NCI-H345 (cell line): ENCODE measurements at places on chromosomes 3 and 15.

DNA sequence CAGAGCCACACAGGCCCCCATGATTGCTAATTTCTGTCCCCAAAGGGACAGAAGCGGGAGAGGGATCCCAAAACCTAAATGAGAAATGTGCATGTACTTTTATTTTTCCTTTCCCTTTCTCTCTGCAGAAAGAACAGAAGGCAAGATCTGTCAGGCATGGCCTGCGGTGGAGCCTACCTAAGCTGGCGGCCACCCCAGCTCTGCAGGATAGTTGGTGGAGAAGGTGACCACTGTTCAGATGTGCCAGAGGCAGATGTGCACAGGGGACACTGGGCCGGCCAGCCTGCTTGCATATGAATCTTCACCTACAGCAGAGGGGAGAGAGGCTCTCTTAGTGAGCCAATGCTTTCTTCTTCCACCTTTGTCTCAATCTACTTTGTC is 2.1 kb upstream of the AMOTL2 start:
- DNase-seq: no peak

- DNase-seq: no peak
Measured at GRCh38 chr15:76936671-76937070, 5.1 kb downstream of the RCN2 start.

GRCh38 chr3:121722411-121722810 is 27.1 kb downstream of the GOLGB1 start:
- no peak for DNase-seq

DNA sequence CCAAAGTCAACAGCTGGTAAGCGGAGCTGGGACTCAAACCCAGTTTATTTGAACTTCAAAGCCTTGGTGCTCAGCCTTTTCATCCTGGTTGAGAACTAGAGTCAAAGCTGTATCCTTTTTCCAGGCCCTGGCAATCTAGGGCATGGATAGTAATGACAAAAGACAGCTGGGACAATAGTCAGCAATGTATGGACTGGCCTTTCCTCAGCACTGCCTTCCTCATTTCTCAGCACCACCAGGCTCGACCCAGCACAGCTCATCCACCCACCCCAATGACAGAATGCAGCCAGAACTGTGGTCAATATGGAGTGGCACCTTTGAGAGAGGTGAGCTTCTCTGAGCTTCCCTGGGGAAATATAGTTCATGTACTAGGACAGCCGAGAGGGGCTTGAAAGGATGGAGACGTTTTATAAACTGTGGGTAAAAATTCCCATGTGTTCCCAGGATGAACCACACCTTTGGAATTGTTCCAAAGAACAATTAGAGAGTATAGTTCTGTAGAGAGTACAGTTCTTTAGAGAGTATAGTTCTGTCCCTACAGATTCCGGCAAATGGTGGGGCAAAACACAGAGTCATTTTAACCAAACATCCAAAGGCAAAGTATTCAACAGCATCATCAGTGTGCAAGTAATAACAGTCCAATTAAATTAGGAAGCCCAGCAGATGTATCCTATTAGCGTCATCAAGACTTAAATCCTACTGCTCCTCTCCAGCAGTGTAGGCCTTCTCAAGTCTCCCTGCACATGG is 30.2 kb upstream of the IREB2 start:
- no peak for DNase-seq

DNA sequence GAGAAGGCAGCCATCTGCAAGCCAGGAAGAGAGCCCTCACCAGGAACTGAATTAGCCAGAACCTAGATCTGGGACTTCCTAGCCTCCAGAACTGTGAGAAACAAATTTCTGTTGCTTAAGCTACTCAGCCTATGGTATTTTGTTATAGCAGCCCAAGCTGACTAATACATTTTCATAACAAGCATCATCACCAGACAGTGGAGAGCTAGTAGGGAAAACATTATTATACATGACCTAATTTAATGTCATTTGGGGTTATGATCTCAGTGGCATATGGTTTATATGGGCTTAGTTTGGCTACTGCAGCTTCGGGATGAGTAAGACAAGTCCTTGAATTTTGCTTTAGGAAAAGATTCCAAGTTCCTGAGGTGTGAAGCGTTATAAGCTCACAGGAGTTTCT is 35.6 kb downstream of the LNP1 start:
- DNase-seq: no peak

DNA sequence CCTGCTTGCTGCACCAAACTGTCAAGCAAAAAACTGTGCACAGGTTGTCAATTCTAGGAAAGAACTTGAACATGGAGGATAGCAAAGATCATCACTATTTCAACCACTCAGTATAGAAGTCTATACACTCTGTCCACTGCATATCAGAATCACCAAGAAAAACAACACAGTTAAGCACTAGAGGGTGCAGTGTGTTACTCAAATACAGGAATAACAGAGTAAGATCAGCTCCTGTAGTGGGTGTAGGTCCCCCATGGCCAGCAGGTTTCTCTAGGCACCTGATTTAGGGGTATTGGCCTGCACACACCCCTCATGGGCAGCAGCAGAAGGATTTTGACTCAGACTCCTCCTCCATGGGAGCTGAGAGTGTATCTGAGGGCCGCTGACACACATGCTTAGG is 464.1 kb downstream of the EPHA6 start:
- DNase-seq: no peak

DNA sequence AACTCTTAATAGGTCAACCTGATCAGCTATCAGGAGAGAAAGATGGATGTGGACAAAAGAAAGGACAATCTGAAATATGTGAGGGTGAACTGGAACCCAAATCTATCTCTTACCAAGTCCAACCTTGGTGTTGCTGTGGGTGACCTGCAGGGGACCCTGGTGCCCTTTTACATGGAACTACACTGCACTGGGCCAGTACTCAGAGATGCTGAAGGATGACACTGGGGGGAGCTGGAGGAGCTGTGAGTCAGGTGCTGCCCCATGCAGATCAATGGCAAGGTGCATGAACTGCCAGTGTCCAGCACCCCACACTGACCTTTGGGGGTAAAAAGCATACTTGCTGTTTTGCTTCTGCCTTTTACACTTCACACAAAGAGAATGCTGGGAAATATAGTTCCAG is 55.6 kb upstream of the TBC1D5 start:
- no peak for DNase-seq

GRCh38 chr3:90132197-90132596 is 1024.8 kb downstream of the EPHA3 start:
- DNase-seq: no peak

- no peak for DNase-seq
Measured at GRCh38 chr15:67747921-67748320, 77.4 kb upstream of the SKOR1 start.

DNA sequence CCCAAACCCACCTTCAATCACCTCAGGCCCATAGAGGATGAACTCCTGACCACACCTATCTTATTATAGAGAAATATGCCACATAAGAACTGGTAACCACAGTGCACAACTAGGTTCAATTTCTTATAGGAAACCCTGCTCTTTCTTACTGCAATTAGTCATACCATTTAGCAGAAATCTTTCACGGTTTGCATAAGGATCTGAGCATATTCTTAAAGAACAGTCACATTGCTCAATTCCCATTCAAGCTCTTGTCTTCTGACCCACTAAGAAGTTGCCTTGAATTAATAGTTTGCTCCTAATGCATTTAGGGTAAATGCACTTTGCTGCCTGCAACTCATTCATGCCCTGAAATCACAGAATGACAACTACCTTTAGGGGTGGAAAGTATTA is 9.2 kb downstream of the ERC2 start:
- no peak for DNase-seq

DNA sequence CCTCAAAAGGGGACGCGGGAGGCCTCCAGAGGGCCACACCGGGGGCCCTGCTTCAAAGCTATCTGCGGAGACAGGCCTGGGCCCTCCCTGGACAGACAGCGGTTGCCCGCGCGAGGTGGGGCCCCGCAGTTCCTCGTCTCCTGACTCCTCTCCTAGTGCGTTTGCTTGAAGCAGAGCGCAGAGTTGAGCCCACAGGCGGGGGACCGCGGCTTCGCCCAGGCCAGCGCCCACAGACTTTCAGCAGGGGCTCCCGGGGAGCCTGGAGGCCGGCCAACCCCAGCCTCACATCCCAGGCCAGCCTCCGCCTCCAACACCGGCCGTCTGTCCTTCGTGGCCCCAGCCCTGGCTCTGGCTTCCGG is 540 bp upstream of the ADAMTS7 start:
- DNase-seq: no peak

- DNase-seq: no peak
Measured at GRCh38 chr15:99592145-99592791, 26.5 kb downstream of the MEF2A start.

GRCh38 chr3:194325424-194326153 is 25.5 kb downstream of the CPN2 start:
- no peak for DNase-seq

- DNase-seq: no peak
Measured at GRCh38 chr15:29331669-29332068, 62.0 kb upstream of the NSMCE3 start.

- DNase-seq: no peak
Measured at GRCh38 chr15:55708720-55709119, 34.2 kb downstream of the PRTG start.

DNA sequence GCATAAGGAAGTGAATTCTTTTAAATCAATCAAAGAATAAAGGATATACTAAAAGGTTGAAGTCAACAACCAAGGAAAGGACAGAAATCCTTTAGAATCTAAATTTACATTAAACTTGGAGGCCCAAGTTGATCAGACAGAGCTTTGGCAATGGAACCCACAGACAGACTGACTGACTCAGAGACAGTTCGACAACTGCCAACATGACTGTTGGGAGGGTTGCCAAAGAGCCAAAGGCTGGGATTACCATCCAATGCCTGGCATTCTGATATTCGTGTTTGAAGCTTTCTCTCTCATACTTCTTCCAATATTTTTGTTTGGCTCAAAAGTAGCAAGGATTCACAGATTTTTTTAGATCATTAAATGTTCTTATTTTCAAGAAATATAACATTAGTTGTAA is 406.1 kb downstream of the PLCL2 start:
- DNase-seq: no peak

DNA sequence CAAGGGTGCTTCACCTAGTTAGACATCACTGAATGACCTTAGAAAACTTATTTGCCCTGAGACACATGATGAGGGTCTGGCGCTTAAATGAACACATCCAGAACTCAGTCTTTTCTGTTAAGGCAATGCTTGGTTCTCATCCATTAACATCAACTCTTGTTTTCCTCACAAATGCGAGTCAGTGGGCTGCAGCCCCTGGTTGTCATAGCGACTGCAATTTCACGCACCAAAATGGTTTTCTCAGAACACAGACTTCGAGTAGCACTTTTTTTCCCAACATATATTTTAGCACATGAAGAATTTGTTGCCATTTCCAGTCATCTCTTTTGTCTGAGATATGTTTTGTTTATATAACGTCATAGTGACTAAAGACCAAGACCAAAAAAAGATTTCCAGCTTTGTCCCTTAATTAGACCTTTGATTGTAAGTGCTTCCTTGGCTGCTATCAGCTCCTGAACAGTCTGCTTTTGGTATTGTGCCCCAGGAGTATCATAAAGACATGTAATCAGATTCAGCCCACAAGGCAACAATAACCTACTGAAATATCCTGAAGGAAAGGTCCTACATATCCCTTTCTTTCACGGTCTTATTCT is 68.5 kb downstream of the GPR176 start:
- no peak for DNase-seq

- DNase-seq: no peak
Measured at GRCh38 chr3:16084887-16085286, 89.6 kb upstream of the GALNT15 start.

DNA sequence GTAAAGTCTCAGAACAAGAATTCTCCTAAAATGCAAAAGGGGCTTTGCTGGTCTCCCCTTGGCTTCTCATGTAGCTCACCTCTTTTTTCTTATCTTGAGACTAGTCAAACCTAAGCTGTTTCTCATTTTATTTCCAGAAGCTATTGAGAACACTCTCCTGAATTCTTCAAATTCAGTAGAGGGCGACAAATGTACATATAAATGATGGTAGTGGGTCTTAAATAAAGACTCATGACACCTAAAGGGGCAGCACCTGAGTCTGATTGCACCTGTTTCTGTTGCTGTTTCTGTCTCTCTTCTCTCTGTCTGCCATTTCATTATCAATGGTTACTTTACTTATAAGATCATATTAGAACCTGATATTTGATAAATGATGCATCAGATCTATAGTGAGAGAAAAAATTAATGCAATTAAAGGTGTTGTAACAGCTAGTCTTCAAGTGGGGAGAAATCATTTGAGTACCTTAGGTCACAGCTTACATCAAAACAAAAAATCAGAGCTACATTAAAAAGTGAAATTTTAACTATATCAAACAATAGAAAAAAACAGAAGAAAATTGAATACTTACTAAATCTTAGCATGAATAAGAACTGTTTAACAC is 7.0 kb downstream of the ADIPOQ start:
- peak; percentile 43 for DNase-seq

DNA sequence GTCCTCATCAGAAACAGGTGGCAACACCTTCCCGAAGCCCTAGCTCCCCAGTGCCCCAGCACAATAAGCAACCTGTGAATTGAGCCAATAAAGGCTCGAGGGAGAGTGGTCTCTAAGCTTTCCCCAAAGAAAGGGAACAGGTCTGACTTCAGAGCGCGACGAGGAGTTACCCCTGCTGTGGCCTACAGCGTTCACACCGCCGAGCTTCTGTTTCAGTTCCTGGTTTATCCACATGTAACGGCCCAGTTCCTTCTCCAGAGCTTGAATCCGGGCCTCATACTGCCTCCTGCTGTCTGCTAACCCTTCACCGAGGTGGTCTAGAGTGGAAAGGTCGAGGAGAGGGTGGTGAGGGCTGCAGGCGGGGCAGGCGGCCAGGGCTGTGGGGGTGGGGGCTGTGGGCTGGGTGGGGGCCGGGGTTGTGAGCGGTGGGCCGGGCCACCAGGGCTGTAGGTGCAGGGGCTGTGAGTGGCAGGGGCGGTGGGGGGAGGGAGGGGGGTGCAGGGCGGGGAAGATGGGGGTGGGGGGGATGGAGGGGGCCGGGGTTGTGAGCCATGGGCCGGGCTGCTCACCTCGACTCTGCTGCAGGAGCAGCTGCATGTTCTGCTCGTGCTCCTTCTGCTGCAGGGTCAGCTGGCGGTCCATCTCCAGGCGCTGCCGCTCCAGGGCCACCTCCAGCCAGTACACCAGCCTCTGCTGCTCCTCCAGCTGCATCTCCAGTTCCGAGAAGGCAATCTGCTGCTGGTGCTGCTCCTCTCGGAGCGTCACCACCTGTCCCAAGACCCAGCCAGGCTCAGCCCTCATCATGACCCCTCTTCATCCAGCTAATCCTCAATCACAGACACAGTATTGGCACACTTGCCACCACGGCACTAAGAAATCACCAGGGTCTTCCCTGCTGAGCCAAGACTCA is 26.2 kb downstream of the KIF7 start:
- no peak for DNase-seq

- no peak for DNase-seq
Measured at GRCh38 chr3:107969994-107970819, 120.6 kb downstream of the CD47 start.

DNA sequence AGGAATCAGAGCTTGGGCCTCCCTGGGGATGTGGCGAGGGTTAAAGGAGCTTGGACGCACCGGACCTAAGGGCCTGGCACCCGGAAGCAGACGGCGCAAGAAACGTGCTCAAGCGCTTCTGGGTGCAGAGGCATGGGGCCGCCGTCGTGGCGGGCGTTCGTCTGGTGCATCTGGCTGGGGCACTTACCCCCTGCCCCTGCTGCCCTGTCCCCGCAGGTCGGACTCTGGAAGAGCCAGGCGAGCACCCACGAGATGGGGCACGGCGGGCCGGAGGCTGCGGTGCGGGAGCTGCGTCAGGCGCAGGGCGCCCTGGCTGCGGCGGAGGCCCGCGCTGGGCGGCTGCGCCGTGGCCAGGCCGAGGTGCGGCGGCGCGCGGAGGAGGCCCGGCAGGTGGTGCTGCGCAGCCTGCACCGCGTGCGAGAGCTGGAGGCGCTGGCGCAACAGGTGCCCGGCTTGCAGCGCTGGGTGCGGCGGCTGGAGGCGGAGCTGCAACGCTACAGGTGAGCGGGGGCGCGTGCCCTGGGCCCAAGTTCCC is 2.5 kb downstream of the EFCC1 start:
- DNase-seq: peak; percentile 64

- DNase-seq: no peak
Measured at GRCh38 chr3:29642393-29643033, 361.6 kb downstream of the RBMS3 start.
